ENCODE measurements at places on chromosomes 4 and X.

DNA sequence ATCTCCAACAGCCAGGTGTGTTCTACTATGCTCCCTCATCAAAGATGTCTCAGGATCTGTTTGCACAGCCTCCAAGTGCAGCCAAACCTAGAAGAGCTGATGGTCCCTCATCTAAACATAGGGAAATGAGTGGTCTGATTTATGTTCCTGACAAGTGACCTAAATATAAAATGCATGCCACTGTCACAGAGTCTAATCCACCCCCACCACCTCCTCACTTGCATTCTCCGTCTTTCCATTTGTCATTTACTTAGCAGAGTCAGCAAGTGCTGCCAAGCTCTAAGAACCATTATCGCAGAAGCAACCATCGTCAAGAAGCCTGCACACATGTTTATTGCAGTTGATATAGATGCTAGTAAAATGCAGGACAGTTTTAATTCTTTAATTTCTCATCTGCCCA is 33.1 kb upstream of the VCX3A start:
- DNase-seq: no peak

DNA sequence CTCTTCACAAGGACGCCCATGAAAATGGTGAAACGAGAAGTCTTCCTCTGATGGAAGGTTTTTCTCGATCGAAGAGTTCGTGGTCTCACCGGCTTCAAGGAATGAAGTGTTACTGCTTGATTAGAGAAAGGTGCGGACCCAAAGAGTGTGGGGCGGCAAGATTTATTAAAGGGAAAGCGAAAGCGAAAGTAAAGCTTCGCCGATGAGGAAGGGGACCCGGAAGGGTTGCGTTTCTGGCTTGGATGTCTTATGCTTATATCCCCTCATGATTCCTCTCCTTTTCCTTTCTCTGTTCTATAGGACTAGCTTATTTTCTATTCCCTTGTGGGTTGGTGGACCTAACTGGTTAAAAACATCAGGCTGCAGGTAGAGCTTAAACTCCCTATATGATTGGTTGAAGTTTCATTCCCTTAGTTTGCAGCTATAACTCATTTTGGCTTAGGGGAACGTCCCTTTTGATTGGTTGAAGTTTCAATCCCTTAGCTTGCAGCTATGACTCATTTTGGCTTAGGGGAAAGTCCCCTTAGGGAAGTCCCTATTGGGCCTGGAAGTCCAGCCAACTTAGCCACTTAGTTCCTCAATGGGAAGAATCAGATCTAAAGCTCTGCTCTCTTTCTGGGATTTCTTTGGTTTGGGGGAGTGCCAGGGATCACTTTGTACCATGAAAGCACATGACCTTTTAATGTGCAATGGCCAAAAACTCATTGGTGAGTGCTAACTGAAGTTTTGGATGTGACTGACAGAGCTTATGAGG is 1025.0 kb upstream of the PCDH10 start:
- no peak for DNase-seq

- DNase-seq: no peak
Observed at GRCh38 chr4:184671101-184671500, 21.6 kb downstream of the PRIMPOL start.

DNA sequence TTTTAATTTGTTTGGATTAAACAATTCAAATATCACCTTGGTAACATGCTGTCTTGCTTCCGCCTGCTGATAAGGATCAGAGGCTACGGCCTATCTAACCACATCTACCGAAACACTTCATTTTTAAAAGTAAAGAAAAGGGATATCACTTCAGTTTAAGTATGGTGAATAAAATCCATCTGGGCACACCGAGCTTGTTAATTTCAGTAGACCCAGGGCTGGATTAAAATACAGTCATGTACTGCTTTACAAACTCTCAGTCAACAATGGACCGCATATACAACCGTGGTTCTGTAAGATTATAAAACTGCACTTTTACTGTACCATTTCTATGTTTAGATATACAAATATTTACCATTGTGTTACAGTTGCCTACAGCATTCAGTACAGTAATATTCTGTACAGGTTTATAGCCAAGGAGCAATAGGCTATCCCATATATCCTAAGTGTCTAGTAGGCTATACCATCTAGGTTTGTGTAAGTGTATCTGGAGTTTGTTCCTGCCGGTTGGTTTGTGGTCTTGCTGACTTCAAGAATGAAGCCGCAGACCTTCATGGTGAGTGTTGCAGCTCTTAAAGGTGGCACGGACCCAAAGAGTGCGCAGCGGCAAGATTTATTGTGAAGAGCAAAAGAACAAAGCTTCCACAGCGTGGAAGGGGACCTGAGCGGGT is 40.0 kb downstream of the SEPTIN11 start:
- DNase-seq: no peak

DNA sequence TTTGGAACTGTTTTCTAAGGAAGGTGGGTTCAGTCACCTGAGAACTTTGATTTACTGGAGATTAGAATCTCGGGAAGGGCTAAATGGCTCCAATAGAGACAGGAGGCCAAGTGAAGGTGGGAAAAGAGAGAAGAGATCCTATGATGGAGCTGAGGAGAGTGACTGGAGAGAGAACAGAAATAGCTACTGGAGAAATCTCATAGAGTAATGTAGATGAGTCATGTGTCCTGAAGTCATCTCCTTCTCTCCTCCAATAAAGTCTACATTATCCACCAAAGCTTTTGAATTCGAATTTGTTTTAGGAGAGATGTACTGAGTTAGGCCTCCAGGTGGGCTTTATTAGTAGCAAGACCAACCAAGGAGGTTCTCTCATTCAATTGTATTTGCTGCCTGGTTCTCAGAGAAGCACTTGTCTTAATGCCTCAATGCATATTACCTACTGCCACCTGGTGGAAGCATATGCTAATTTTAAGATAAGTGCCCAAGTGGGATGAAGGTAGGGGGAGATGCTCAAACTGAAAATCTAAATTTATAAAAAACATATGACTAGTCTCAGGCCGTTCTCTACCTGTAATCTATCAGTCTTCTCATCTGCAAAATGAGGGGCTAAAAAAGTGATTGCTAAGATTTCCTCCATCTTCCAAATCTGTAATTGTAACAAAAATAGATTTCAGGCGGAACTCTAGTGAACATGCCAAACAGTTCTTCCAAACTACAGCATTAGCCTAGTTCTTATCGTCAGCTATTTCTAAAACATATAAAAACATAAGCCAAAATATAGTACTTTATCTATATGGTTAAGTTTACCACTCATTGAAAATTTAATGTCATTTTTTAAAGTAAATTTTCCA is 24.4 kb downstream of the TXK start:
- DNase-seq: peak; percentile 16

DNA sequence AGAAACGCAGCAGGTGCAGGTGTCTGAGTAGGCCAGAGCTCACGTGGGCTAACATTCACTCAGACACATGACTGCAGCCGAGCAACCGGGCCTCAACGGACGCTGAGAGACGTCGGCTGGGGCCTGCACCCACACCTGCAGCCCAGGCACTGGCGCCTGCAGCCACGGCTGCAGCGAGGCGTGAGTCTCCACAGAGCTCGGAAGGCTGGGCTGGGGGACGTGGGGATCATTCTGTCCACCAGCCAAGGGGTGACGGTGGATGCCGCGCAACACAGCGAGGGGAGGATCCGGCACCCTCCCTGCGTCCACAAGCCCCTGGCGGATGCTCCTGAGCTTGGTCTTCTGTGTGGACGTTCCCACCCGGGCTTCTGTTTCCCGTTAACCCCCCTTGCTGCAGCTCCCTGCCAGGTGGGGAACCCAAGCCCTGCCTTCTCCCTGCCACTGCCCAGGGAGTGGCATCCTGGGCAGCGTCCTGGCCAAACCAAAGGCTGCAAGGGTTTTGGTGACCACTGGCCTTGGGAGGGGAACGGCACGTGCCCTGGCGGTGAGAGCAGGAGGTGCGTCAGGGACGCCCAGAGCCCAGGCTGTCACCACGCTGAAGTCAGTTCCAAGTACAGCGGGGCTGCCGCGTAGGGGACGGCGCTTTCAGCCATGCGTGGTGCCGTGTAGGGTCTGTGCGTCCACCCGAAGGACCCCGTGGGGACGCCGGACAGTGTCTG is 16.3 kb downstream of the PPP2R3B start:
- no peak for DNase-seq

GRCh38 chrX:51798701-51799100 is 55.5 kb downstream of the GSPT2 start:
- no peak for DNase-seq

- DNase-seq: no peak
Observed at GRCh38 chrX:131279617-131280016, 9.5 kb downstream of the IGSF1 start.

DNA sequence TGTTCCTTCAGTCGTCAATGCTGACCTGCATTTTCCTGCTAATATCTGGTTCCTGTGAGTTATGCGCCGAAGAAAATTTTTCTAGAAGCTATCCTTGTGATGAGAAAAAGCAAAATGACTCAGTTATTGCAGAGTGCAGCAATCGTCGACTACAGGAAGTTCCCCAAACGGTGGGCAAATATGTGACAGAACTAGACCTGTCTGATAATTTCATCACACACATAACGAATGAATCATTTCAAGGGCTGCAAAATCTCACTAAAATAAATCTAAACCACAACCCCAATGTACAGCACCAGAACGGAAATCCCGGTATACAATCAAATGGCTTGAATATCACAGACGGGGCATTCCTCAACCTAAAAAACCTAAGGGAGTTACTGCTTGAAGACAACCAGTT is 12.6 kb downstream of the TLR8 start:
- DNase-seq: no peak

GRCh38 chr4:70564033-70564432 is 28.0 kb upstream of the AMBN start:
- no peak for DNase-seq

DNA sequence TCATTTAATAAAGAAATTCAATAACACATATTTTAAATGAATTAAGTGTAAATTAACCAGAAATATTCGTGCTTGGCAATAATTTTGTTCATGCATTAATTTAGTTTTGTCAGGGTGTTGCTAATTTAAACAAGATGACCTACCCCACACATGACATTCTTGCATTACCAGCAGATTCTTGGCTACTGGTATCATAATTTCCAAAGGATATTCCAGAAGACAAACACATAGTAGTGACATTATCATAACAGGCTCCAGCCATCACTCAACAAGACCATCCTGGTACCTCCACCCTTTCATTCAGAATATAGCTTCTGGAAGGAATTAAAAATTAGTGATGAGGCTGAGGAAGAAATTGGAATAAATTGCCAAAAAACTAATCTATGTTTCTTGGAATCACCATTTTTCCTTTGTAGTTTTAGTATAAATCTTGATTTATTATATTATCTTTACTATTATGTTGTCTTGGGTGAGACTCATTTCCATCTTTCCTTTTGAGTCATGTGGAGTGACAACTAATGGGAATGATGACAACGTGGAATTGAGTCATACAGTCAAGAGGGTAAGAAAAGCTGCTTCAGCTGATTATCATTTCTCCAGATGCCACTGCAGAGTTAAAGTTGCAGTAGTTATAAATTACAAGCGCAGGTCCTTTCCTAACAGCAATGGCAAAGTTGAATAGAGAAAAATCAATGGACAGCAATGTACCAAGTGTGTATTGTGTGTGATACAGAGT is 30.9 kb upstream of the HHIP start:
- DNase-seq: no peak

- no peak for DNase-seq
Observed at GRCh38 chrX:85836868-85837267, 210.5 kb downstream of the CHM start.

GRCh38 chr4:8378101-8378724 is 62.3 kb downstream of the ACOX3 start:
- no peak for DNase-seq

GRCh38 chrX:153628665-153629064 is 18.3 kb upstream of the DUSP9 start:
- DNase-seq: no peak

GRCh38 chrX:39627257-39627656 is 470.5 kb downstream of the BCOR start:
- no peak for DNase-seq

GRCh38 chr4:52407545-52407944 is 251.6 kb downstream of the USP46 start:
- DNase-seq: no peak

DNA sequence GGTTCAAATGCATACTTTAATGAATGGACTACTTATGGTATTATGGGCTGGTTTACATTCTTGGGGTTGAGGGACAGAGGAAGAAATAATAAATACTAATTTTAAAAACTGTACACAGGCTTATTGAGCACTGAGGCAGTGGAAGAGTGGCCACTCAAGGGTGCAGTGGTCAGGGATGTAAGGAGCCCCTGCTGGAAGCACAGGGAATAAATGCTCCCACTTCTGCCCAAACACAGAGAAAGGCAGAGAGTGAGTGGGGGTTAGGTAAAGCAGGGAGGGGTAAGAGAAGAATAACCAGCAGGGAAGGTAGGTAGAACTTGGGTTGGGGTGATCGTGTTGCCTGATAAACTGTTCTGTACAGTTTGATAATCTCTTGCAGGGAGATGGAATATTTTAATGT is 60.0 kb downstream of the GAB1 start:
- no peak for DNase-seq
